Activated T-helper 1 cell treated with anti-CD3 and anti-CD28 coated beads, Interleukin-2, amount 50 U/mL, for 16 hours (primary cell): ENCODE measurements at places on chromosomes 3 and 15.

GRCh38 chr3:69115731-69116130, 6.7 kb downstream of the LMOD3 start:
- DNase-seq = no peak

GRCh38 chr3:122940628-122941086, 86.9 kb downstream of the SEMA5B start:
- no peak for DNase-seq

DNA sequence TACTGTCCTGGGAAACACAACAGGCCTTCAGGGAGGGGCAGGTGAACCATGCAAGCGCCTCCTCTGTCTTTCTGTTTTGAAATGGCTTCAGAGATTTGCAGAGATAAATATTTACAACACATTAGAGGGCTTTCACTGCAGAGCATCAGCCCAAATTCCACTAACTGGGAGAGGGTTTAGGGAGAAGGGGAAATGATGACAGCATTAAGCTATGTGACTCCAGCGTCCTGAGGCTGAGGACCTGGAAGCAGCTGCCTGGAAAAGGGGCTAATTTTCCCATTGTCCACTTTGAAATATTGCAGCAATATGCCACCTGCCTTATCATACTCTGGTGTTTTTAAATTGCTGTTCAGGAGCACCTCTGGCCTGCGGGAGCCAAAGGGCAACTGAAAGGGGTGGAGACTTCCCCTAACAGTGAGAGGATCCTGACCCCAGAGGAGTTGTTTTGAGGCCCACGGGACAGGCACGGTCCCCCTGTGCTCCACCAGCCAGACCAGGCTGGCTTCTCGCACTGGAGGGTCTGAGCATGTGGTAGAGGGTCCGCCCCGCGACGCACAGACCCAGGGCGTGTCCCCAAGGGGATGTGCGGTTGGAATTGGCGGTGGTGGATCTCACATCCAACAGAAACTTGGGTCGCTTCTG, 110.6 kb downstream of the XXYLT1 start:
- DNase-seq = no peak

- DNase-seq = no peak
Measured at GRCh38 chr3:195438371-195438770, 4.4 kb downstream of the ACAP2 start.

- no peak for DNase-seq
Measured at GRCh38 chr3:195240171-195240701, 30.7 kb downstream of the XXYLT1 start.

DNA sequence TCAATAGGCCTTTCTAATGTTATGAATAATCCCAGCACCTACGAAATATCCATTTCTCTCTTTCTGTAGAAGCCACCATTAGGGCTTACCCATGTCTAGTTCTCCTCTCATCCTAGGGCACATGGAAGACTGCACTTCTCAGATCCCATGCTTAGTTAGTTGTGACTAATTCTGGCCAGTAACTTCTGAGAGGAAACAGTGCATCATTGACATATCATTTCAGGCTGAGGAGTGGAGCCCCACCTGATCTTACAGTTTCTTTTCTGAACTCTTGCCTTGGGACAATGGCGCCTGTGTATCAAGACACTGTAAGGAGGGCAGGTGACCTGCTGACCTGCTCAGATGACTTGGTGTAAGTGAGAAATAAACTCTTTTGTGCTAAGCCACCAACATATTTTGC, 39.4 kb upstream of the TBL1XR1 start:
- DNase-seq = no peak

DNA sequence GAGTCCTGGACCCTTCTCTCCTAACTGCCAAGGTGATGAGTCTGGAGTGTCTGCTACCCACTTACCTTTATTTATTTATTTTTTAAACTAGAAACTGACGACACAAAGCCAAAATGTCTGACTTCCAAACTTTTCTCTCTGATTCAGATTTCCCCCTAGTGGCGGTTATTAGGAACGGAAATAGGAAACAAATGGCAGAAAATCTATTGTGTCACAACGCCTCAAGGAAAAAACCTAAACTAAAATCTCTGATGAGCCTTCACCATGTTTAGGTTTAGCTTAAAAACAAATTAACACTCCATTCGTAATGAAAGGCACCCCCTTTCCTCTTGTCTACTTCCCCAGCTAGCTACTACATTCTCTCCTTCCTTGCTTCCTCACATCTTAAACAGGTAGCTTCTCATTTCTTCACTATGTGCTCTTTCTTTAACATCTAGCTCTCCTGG, 94.0 kb upstream of the MEX3B start:
- DNase-seq = no peak

- no peak for DNase-seq
Measured at GRCh38 chr15:68488966-68489365, 57.0 kb upstream of the ITGA11 start.
